Mucosa of gallbladder (tissue), 1 donor: ENCODE measurements at places on chromosomes 3 and 15. TPM values are rescaled to one million over a fixed set of nuclear protein-coding genes. Genes with fewer than 3 reads are reported as not detected.

DNA sequence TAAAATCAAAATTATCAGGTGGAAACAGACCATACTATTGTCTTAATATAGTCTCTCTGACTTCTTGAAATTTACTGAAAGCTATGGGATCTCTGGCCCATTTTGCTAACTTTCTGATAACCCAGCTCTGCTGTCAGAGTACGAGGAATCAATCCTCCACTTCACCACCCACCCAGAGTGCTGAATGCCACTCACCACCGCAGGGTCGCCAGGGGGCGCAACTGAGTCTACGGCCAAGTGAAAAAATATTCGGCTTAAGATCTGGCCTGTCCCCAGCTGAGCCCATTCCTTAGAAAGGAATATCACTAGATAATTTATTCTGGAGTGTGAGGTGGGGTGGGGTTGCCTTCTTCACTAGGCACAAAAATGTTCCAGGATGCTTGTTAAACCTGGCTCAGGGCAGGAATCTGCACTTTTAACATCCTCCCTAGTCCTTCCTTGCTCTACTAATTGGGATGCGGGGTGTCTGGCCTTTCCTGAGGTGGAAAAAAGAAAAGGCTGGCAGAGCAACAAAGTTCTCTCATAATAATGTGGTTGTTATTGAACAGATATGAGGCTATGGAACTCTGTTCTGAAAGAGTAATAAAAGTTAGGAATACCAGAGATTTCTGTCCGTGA is 520.6 kb downstream of the MFSD1 start:
- DNase-seq, result no peak

DNA sequence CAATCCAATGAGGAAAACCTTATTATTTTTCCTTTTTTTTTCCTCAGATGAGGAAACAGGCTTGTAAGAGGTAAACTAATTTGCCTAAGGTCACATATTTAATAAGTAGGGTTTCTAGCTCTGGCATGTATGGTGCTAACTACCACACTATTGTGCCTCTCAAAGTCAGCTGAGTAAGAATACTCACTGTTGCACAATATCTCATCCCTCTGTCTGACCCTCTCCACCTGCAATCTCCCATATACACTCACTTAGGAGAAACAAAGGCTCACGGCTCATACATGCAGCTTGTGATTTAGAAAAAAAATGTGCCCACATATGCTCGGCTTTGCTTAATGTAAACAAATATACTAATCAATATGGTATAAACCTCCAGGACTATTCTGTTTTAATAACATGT is 10.4 kb upstream of the ARIH1 start:
- no peak for DNase-seq

Gene PPARG
- total RNA-seq, result 13.0 TPM

Gene LEKR1
- 2.2 TPM for total RNA-seq

Gene FES
- 26.2 TPM for total RNA-seq

DNA sequence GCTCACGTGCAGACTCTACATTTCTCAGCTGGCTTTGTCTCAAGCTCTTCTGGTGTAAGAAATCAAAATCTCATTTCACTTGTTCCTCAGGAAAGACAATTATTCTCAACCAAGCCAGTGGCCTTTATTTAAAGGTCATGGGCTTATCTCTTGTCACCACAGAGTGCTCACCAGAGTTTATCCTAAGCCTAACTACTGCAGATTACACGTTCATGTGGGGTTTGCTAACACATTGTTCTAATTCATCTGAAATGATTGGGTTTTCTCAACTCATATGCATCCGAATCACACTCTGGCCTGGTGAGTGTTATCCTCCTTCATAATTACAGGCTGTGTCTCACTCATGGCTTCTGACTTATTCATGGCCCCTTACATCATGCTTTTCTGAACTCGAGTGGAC is 83.3 kb upstream of the TSC22D2 start:
- no peak for DNase-seq

- DNase-seq, result no peak
These were observed 85.8 kb downstream of the PPCDC start for GRCh38 chr15:75109021-75109735.

Gene PLSCR2
- total RNA-seq, result 0.35 TPM

DNA sequence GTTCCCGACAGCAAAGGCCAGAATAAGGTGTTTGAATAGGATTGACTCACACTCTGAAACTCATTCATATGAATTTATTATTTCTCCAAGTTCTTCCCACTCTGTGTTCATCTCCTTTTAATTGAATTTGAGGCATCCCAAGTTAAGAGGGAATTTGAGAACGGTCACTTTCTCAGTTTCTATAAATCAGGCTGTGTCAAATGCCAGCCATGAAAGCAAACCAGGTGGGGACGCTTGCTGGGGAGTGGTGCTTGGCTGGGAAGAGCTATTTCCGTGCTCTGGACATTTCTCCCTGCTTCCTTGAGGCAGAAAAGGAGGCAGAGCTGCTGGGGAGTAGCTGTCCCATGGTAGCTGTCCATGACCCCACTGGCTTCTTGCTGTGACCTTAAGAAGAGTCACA is 116.6 kb downstream of the FBN1 start:
- no peak for DNase-seq

GRCh38 chr3:8839607-8840325 is 70.4 kb upstream of the OXTR start:
- no peak for DNase-seq

GRCh38 chr3:171847133-171847532 is 4.0 kb downstream of the TMEM212 start:
- no peak for DNase-seq

GRCh38 chr15:52682781-52683180 is 3.6 kb upstream of the ATOSA start:
- DNase-seq, result no peak

DNA sequence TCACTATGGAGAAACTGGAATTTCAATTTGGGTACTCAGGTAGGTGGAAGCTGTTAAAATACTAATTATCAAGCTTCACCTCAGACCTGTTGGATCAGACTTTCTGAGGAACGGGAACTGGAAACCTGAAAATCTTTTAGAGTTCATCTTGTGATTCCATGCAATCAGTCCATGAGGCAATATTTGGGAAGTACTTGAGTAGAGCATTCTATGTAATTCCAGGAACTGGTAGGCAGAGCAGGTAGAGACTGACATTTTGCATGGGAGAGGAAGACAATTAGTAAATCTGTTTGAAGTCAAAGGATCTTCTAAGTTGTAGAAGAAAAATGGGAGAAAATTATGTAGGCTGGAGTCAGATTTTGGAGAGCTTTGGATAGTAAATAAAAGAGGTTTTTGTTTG is 43.1 kb downstream of the FGF7 start:
- DNase-seq, result no peak

GRCh38 chr15:100602823-100603393 is 519 bp downstream of the ASB7 start:
- DNase-seq, result no peak

Gene RTP1
- not detected for total RNA-seq

- no peak for DNase-seq
These were observed 124.8 kb downstream of the EEFSEC start for GRCh38 chr3:128278130-128278529.

GRCh38 chr3:44814751-44815150 is 47.0 kb upstream of the TMEM42 start:
- no peak for DNase-seq

Gene ITIH1
- total RNA-seq, result 4.8 TPM

DNA sequence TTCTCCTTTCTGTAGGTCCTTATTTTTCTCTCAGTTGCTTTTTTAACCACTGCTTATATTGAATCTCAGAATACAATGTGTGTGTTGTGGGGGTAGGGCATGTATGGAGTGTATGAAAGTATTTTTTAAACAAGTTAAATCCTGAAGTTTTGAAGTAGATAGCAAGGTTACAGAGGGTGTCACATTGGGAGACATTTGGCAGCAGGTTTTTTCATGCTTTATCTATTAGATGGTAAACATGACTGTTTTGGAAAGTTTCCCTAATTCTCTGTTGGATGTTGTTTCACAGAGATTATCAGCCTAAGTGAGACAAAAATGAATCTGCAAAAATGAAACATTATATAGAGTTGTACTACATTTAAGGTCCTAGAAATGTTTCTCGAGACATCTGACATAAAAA is 190.6 kb upstream of the ARPP21 start:
- DNase-seq, result no peak

Gene SLC22A14
- total RNA-seq, result 0.46 TPM

GRCh38 chr15:40258544-40258943 is 19.7 kb downstream of the PAK6 start:
- no peak for DNase-seq

DNA sequence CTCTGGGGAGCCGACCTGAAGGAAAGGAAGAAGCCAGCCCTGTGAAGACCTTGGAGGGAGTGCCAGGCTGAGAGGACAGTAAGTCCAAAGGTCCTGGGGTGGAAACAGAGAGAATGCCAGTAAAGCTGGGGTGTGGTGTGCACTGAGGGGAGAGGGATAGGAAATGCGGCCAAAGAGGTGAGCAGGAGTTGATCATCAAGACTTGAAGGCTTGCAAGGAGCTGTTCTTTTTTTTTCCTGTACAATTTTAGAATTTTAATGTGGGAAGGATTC is 73.8 kb downstream of the SYNPR start:
- DNase-seq, result no peak

Gene SEMA3F
- total RNA-seq, result 34.1 TPM

Gene NEK10
- 6.2 TPM for total RNA-seq

Gene RBP2
- 12.2 TPM for total RNA-seq

Gene SH3GL3
- not detected for total RNA-seq

DNA sequence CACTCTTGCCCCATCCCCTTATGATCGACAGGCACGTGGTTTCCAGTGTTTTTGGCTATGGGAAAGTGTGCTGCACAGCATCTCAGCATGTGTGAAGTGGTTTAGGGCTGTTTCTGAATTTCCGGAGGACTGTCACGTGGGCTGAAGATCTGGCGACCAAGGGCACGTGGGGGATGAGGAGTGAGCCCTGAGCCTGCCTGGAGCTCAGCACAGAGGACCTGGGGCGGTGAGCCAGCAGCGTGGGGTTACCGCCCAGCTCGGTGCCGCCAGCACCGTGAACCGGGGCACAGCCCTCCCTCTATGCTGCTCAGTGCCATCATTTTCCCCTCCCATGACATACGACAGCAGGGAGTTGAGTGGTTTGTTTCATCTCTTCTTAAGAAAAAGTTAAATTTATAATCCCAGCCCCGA is 150.2 kb downstream of the DNAJB8 start:
- DNase-seq, result peak; percentile 43

Gene ANKUB1
- total RNA-seq, result not detected

DNA sequence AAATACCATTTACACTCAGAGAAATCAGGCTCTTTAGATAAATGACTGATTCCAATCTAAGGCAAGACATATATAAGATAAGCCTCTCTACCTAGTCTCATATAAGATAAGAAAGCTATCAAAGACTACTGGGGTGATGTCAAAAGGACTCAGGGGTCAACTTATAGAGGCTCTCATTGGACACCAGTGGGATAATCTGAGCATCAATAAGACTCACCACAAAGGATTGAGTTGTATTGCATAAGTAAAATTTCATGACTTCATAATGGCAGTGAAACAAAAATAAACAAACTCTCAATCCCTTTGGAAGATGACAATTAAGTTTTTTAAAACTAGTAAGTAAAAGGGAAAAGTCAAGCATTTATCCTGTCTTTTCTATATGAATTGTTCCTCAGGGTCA is 317.8 kb downstream of the SHQ1 start:
- DNase-seq, result no peak

GRCh38 chr15:100769975-100770340 is 109.7 kb upstream of the ALDH1A3 start:
- no peak for DNase-seq

Gene CACNA1D
- 39.2 TPM for total RNA-seq

Gene UTS2B
- total RNA-seq, result 2.6 TPM

DNA sequence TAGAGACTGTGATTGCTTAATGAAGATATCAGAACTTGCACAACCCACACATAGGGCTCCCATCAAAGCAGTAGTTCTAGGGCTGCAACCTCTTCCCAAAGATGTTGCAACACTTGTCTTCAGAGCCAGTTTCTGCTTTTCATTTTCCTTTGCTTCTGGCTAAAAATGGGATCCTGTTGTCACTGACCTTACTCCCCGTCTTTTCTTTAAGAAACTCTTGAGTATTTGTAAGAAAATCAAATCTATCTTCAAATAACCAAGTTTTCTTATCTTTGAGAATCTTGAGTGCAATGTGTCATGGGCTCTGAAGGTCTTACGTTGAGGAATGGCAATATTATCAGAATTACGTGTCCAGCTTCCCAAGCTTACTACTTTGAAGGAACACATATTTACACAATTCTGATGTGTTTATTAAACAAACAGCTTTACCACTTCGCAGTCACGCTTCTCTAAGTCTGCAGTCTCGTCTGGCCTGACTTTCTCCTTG is 24.1 kb downstream of the CACNA1D start:
- no peak for DNase-seq

GRCh38 chr15:67575039-67575502 is 32.6 kb downstream of the MAP2K5 start:
- DNase-seq, result no peak
